Fibroblast of skin of left quadriceps (primary cell): ENCODE measurements at places on chromosomes 5 and 9.

- DNase-seq: no peak
These were observed 136.1 kb downstream of the PDE4D start for GRCh38 chr5:59757442-59757841.

DNA sequence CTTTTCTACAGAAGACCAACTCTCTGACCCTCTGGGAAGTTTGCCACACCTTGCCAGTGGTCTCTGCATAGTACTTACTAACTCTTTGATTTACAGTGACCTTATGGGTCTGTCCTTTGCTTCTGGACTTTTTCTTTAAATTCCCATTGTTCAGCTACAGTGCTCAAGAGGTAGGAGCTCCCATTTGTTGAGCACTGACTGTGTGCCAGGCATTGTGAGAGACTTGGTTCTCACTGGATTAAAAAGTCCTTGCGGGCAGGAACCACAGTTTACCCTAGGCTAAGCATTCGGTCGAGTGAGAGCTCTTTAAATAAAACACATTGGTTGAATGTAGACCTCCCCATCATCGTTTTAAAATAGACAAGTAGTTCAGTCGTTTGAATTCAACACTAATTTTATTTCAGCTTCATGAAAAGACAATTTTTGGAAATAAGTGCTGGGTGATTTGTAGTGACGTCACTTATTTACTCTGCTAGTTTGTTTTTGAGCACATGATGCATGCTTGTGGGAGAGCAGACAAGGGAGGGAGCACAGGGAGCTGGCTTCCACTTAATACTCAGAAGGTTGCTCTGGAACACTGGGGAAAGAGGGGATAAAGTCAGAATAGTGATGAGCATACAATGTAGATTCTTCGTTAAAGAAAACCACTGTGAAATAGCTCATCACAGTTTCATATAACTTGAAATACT is 27.1 kb downstream of the RASGRF2 start:
- no peak for DNase-seq

- no peak for DNase-seq
These were observed 40.0 kb downstream of the FANCC start for GRCh38 chr9:95277509-95277908.

GRCh38 chr9:26801772-26802171 is 90.8 kb downstream of the CAAP1 start:
- DNase-seq: no peak
